ENCODE measurements at places on chromosomes 4 and X.

DNA sequence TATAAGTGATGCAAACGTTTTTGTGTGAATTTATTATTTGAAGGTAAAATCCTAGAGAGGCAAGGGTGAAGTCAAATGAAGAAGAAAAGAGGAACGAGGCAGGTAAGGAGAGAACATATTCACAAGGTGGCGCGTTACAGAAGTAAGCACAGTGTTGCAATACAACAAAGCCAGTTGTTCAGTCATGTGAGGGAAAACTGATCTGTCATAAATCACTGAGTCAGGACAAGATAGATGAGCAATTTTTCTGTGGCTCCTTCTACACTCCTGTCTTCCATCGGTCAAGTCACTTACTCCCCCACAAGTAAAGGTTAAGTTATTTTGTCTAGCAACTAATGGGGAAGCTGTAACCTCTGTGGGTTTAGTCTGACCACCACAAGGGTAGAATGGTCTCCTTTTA lies 203.0 kb upstream of the GK2 start:
- no peak for DNase-seq

- no peak for DNase-seq
Measured at GRCh38 chrX:153648358-153649177, 1.6 kb downstream of the DUSP9 start.

GRCh38 chr4:106021737-106022410 lies 126.6 kb downstream of the NPNT start:
- DNase-seq: no peak

DNA sequence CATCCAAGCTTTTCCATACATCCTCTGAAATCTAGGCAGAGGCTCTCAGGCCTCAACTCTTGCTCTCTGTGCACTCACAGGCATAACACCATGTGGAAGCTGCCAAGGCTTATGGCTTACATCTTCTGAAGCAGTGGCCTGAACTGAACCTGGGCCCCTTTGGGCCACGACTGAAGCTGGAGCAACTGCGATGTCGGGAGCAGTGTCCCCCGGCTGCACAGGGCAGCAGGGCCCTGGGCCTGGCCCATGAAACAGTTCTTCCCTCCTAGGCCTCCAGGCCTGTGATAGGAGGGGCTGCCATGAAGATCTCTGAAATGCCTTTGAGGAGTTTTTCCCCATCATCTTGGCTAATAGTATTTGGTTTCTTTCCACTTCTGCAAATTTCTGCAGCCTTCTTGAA lies 39.2 kb downstream of the PRRG1 start:
- no peak for DNase-seq

GRCh38 chr4:117324851-117325491 lies 239.6 kb upstream of the TRAM1L1 start:
- no peak for DNase-seq

GRCh38 chr4:183594823-183595222 lies 64.2 kb downstream of the RWDD4 start:
- DNase-seq: no peak

GRCh38 chrX:39816871-39817731 lies 280.7 kb downstream of the BCOR start:
- no peak for DNase-seq

DNA sequence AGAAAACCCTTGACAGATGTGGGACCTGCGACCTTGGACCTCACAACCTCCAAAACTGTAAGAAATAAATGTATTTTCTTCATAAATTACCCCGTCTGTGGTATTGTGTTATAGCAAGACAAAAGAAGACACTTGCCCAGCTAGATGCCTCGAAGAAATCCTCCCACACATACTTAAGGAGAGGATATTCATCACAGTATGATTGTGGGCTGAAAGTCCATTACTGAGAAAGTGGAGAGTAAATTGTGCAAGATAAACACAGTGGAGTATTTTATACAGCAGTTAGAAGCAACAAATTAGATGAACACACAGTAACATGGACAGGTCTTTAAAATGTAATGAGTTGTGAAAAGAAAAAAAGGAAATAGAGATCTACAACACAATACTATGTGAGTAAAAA lies 25.8 kb upstream of the PLA2G12A start:
- no peak for DNase-seq

DNA sequence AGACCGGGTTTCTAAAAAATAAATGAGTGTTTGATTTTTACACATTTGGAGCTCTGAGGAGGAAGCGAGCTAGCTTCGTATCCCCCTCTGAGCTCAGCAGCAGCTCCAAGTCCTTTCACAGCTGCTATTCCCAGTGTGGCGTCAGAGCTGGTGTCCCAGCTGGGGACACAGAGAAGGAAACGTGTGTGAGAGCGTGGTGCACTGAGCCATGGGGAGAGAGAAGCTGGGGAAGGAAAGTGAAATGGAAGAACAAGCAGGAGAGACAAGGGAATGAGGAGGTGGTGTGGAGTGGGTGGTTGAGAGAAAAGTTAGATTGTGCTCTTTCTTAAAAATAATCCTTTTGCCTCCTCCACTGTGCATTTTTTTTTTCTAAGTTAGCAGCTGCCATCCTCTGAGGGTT lies 79.5 kb upstream of the SLC4A4 start:
- DNase-seq: no peak

GRCh38 chr4:87848622-87849351 lies 16.0 kb downstream of the MEPE start:
- no peak for DNase-seq

GRCh38 chr4:8472689-8473197 lies 32.2 kb downstream of the TRMT44 start:
- DNase-seq: no peak

DNA sequence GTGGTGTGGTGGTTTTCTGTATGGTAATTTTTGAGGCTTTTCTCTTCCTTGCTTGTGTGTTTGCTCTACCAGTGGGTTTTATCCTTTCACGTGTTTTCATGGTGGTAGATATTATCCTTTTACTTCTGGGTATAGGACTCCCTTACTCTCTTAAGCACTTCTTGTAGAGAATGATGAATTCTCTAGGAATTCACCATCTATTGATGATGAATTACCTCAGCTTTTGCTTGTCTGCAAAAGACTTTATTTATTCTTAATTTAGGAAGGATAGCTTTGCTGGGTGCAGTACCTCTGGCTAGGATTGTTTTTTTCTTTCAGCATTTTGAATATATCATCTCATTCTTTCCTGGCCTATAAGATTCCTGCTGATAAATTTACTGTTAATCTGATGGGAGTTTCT lies 415.3 kb downstream of the PDGFC start:
- no peak for DNase-seq

DNA sequence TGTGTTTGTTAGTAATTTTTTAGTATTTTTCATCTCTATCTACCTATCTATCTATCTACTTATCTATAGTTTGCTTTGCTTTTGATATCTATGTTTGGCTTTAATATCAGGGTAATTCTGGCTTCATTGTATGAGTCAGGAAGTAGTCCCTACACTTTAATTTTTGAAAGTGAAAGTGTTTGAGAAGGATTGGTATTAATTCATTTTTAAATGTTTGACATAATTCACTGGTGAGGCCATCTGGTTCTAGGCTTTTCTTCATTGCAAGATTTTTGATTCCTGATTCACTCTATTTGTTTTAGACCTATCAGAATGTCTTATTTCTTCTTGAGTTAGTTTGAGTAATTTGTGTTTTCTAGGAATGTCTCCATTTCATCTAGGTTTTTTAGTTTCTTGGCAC lies 20.2 kb upstream of the TCP11X2 start:
- DNase-seq: no peak

- DNase-seq: no peak
Measured at GRCh38 chr4:96465834-96466233, 625.9 kb downstream of the PDHA2 start.

GRCh38 chr4:72471816-72472215 lies 97.2 kb downstream of the ADAMTS3 start:
- DNase-seq: no peak

GRCh38 chr4:40183615-40184411 lies 13.0 kb upstream of the RHOH start:
- no peak for DNase-seq

DNA sequence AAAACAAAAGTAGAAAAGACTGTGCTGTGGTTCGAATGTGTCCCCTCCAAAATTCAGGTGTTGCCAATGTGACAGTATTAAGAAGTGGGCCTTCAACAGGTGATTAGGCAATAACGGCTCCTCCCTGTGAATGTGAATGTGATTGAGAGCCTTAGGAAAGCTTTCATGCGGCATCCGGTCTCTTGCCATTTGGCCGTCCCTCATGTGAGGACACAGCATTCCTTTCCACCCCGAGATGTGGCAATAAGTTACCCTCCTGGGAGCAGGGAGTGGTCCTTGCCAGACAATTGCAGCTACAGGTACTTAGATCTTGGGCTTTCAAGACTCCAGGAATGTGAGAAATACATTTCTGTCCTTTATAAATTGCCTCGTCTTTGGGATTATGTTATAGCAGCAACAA lies 129.3 kb downstream of the CPEB2 start:
- no peak for DNase-seq

DNA sequence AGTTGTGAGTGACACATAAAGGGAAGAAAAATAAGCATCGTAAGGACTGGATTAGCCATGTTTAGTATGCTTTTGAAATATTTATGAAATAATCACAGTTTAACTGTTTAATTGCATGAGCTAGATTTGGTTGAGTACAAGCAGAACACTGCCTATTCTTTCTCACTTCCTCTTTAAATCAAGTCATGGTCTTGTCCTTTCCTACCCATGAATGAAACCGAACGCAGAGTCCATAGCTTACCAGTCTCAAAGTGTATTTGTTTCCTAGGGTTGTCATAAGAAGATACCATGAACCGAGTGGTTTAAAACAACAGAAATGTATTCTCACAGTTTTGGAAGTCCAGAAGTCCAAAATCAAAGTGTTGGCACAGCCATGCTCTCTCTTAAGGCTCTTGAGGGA lies 684.0 kb upstream of the MAGEB2 start:
- no peak for DNase-seq

DNA sequence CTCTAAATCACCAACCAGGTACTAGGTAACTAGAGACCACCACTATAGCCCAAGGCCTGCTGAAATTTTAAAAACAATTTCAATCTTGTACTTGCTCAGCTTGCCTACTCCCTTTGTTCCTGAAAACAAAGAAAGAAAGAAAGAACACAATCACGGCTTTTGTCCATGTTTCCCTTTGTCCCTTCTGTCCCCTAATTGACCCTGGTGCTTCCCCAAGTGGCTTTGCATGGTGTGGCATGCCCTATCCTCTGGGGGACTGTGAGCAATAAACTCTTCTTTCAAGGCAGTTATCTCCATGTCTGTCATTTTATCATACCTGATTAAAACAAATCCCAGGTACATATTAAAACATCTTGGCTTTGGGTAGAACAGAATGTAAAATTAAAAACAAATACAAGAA lies 94.8 kb downstream of the ARSJ start:
- no peak for DNase-seq

DNA sequence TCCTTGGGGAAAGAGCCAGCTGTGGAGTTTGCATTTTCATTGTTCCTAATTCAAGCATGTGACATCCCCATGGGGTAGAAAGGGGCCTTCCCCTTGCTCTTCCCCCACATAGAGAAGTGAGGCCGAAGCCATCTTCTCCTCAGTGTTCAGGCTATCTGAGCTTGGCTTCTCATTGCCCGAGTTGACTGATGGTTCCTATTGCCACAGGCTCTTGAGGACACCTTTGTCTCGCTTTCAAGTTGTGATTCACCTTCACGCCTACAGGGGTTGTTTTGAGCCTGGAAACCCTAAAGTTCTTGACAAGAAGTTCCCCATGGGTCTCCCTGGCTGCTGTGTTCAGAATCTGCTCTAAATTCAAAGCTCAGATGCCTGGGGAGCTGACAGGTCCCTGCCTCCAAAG lies 25.0 kb downstream of the CCNQ start:
- no peak for DNase-seq

GRCh38 chr4:136390824-136391223 lies 1141.5 kb downstream of the PCDH18 start:
- DNase-seq: no peak

DNA sequence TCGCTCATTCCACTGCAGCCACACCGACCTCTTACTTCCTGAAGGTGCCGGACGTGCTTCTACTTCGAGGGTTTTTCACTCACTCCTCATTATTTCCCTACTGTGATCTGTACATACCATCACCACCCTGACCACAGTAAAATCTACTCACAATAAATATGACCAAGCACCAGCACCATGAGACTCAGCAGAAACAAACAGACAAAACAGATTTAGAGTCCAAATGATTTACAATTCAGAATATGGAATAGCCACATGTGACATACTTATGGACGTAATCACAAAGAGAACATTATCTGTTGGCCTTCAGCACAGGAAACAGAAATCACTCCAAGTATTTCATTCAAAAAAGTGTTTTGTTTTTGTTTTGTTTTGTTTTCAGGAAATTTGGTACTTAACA lies 16.1 kb upstream of the KLB start:
- DNase-seq: no peak

DNA sequence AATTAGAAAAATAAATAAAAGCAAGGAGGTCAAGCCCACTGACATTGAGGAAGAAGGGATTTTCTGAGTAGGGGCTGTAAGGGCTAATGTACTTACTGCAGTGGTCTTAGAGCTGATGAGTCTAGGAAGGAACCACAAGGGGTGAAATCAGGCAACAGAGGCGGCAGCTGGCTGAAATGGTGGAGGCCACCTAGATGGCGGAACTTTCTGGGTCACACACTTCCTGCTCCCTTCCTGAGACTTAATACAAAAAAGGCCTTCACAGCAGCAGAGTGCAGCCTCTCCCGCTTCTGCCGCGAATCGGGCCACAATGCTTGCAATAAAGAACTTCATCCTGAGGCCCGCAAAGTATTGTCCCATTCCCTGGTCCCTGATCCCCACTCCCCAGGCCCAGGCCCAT lies 15.4 kb downstream of the SNX12 start:
- no peak for DNase-seq

GRCh38 chrX:24355095-24355494 lies 5.3 kb upstream of the SUPT20HL1 start:
- no peak for DNase-seq

- DNase-seq: no peak
Measured at GRCh38 chr4:155271557-155271956, 63.1 kb downstream of the NPY2R start.

- no peak for DNase-seq
Measured at GRCh38 chr4:115355329-115355728, 241.9 kb upstream of the NDST4 start.

DNA sequence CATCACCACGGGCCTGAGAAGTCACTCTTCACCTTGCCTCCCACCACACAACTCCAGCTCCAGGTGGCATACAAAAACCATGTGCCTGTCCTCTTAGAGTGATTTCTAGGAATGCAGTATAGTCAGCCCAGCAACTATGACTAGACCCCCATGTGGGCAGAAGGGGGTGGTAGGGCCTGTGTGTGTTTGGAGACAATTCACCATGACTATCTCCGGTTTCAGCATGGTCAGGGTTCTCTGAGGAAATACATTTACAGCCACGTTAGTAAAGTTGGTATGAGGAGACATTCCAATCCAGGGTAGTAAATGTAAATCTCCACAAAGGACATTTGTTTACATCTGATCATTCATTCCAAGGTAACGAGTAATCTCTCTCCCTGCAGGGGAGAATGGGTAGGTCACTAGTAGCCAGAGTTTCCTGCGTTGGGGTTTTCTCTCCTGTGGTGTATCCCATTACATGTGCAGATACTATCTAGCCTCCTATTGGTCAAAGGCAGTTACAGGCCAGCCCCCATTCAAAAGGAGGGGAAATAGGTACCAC lies 4.2 kb upstream of the MTMR1 start:
- DNase-seq: no peak

GRCh38 chr4:9804918-9805317 lies 23.5 kb downstream of the DRD5 start:
- DNase-seq: no peak

GRCh38 chr4:9889306-9889705 lies 107.9 kb downstream of the DRD5 start:
- DNase-seq: no peak

- DNase-seq: no peak
Measured at GRCh38 chr4:20248155-20248558, 3.5 kb upstream of the SLIT2 start.

Data from activated CD8-positive, alpha-beta memory T cell treated with anti-CD3 and anti-CD28 coated beads for 48 hours (primary cell).